ENCODE measurements at places on chromosomes 7 and 10.

DNA sequence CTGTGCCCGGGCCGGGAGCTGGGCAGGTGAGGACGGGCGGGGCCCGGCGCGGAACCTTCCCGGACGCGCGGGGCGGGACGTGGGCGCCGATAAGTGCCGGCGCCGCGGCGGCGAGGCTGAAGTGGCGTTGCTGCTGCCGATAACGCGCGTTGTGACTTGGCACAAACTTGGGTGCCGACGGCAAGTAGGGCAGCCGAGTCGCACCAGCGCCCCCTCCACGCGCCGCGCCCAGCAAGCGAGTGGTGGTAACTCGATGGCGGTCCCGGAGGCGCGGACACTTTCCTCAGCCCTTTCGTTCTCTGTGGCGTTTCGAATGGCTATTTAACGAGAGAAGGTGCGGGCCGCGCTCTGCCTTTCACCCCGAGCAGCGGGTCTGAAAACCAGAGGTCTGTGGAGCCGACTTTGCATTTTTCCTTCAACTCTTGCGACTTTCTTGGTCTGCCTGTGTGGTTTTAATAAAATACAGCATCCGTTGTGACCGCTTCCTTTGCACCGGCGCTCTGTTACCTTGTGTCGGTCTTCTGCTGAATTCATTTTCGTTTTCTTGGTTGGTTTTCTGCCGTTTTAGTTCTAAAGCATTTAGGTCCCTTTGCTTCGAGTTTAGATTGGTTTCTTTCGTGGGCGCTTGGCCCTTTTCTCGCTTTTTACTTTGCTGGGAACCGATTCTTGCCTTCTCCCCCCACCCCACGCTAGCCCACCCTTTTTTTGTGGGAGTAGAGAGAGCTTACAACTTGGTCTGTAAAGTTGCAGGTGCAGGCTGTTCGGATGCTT, 701 bp downstream of the STK17A start:
- DNase-seq, result peak; percentile 45

GRCh38 chr7:118082506-118082905, 101.5 kb upstream of the LSM8 start:
- no peak for DNase-seq

GRCh38 chr7:47520406-47520805, 61.5 kb downstream of the TNS3 start:
- DNase-seq, result peak; percentile 89

DNA sequence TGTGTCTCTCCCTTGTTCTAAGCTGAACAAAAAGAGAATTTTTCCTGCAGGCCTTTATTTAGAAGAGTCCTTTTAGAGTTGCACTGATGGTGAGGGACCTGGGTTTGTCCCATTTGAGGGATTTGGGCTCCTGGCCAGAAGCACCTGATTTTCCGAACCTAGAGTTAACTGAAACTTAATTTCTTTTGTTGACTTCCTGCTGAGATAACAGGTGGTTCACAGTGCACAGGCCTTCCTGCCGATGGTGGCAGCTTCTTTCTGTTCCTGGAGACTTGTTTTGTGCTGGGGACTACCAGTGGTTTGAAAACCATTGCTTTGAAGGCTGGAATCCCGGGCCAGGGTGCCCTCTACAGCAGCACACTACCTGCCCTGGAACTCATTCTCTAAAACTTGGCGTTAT, 99.2 kb downstream of the SUGCT start:
- DNase-seq, result no peak

GRCh38 chr7:139180700-139181311, 50.2 kb upstream of the UBN2 start:
- no peak for DNase-seq

- DNase-seq, result peak; percentile 94
Measured at GRCh38 chr10:84424731-84425167, 96.4 kb downstream of the CCSER2 start.

DNA sequence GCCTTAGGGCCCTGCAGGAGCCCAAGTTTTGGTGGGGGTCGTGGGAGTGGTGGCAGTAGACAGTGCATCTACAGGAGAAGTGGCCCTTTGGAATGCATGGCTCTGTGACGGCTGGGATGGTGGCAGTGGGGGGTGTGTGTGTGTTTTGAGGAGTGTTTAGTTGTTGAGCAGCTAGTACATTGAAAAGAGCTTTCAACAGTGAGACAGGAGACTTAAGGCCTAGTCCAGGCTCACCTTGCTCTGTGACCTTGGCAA, 27.1 kb downstream of the ZNF775 start:
- no peak for DNase-seq

DNA sequence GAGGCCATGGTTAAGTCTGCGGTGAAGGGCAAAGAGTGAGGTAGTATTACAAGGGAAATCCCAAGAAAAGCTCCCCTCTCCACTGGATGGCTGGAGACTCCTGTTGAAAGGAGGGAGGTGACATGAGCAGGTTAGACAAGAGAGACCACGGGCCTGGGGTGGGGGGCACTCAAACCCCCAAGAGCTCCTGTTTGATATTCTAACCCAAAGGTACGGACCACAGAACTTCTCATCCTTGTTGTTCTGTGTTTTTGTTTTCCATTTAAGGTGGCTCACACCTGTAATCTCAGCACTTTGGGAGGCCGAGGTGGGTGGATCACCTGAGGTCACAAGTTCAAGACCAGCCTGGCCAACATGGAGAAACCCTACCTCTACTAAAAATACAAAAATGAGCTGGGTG, 11.6 kb downstream of the VSTM4 start:
- no peak for DNase-seq

DNA sequence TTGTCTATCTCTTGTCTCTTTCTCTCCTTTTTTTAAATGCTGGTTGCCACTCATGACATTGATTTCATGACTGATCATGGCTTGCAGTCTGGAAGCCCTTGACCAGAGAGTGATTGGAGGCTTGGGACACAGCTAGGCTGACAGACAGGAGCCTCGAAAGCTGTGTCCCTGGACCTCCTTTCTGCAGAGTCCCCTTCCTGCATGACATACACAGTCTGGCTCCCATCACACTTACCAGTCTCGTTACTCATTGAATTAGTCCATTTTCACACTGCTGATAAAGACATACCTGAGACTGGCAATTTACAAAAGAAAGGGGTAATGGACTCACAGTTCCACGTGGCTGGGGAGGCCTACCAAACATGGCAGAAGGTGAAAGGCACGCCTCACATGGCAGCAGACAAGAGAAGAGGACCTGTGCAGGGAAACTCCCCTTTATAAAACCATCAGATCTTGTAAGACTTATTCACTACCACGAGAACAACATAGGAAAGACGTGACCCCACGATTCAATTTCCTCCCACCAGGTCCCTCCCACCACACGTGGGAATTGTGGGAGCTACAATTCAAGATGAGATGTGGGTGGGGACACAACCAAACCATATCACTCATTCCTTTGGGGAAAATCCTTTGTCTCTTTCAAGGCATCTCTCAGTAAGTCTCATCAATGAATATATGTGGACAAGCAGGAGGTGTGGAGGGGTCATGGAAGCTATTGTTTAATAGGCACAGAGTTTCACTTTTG, 102.3 kb downstream of the TBXAS1 start:
- no peak for DNase-seq

DNA sequence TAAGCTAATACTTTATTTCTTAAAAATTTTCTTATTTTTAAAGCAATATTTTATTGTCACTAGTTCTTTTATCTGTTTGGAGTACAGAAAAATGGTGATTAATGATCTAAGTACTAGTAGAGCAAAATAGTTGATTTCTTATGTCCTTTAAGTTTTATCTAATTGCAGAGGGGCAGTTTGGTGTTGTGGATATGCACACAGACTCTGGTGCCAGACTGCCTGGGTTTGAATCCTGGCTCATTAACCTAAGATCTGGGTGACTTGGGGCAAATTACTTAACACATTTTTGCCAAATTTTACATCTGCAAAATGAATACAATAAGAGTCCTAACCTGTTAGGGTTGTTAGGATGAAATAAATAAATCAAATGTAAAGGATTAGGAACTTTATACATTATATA, 10.7 kb upstream of the PRPS1L1 start:
- no peak for DNase-seq

DNA sequence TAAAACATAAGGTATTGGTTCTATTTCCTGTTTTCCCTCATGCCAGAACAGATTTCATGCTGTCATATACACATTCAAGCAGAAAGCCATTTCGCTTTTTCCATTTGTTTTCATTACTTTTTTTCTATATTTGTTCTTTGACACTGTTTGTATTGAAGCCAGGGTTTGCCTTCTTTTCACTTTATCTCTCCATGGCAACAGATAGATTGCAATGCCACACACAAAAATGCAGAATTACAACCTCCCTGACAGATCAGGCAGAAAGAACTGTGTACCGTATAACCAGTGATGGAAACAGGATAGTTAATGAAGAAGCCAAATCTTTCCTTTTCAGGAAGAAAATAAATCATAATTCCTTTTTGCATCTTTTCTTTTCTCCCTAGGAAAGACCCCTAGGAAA, 103.0 kb upstream of the PCGF5 start:
- DNase-seq, result no peak

GRCh38 chr7:102841290-102841689, 71.5 kb upstream of the LRRC17 start:
- no peak for DNase-seq

GRCh38 chr7:82998436-82998835, 164.2 kb downstream of the PCLO start:
- DNase-seq, result no peak
